COLO829 (cell line): ENCODE measurements at places on chromosomes 7 and 10.

DNA sequence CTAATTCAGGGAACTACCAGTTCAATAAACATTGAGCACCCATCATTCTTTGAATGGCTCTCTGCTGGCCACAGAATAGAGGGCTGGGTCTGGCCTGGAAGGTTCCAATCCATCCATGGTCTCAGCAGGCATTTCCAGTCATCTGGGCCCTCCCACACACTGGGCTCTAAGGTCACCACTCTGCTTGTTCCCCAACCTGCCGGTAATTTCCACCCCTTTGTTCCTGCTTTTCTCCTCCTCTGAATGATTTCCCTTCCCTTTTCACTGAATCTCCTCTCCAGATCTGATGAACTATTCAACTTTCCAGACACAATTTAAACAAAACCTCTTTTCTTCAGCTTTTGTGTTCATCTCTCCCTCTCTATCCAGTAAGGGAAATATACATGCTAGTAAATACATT is 2.6 kb downstream of the BZW2 start:
- DNase-seq = peak; percentile 54

DNA sequence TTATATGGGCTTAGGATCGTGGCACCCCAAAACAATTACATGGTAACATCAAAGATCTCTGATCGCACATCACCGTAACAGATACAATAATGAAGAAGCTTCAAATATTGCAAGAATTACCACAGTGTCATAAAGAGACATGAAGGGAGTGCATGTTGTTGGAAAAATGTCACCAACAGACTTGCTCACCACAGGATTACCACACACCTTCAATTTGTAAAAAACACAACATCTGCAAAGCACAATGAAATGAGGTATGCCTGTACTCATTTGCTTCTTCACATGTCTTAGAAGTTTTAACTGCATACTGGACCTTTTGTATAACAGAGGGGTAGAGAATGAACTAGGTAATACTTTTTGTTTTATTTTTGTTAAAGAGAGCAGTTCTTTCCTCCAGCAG is 96.6 kb downstream of the TPST1 start:
- DNase-seq = no peak

DNA sequence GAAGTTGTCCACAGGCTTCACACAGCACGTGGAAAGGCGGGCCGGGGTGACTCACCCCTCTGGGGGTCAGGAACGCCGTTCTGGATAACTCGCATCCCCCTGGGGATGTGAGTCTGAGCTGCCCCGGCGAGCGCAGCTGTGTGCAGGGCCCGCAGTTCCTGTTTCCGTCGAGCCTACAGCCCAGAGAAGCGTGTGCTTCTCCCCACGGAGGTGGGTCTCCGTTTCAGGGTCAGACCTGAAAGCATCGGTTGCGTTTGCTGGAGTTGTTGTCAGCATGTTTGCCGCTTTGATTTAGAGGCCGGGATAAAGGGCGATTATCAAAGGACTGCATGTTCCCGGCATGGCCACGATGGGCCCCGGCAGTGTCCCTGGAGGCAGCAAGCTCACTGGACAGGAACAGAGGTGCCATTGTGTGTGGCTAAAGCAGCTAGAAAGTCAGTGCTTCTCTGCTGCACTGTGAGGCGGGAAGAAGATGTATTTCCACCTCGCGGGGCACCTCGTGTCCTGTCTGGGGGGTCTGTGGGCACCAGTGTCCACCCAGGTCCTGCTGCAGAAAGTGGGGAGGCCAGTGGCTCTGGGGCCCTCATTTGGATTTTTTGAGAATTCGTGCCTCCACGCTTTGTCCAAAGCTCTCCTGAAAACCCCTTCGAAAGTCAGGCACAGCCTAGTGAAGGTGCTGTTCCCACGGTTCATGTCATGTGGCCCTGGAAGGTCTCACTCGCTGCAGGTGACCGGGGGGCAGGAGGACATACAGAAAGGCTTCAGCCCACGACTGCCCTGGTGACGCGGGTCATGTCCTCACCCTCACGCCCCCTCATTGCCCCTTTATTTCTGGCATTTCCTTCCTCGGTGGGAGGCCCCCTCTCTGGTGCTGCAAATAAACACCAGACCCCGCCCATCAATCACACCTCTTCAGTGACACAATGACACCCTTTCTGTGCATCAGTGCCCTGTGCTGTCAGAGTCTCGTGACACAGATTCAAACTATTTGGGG is 27.4 kb upstream of the GDI2 start:
- DNase-seq = peak; percentile 85

DNA sequence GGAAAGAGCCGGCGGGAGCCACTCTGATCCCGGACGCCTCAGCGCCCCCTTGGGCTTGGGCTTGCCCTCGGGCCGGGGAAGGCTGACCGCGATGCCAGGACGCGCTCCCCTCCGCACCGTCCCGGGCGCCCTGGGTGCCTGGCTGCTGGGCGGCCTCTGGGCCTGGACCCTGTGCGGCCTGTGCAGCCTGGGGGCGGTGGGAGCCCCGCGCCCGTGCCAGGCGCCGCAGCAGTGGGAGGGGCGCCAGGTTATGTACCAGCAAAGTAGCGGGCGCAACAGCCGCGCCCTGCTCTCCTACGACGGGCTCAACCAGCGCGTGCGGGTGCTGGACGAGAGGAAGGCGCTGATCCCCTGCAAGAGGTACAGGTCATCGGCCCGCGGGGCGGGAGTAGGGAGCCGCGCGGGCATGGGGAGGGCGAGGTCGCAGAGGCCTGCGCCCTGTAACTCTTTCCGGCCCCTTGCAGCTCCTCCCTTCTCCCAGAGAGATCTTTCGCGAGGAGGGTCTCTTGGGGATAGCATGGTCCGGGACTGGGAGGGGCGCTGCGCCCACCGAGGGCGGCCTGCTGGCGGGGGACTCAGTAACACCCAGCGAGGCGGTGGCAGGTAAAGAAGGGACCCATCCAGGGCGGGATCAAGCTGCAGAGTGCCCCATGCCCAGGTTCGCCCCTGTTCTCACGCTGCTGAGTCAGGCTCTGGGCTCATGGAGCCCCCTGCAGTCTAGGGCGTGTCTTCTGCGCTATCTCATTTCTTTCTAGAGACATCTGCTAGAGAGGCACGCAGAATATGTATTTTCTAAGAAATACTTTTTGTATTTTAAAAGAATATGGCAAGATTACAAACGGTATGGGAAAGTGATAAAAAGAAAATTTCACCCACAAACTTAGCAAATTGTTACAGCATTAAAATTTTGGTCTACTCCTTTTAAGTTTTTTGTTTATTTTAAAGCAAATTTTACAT is 687 bp downstream of the EPDR1 start:
- no peak for DNase-seq

- no peak for DNase-seq
Measured at GRCh38 chr7:141291541-141291940, 217.7 kb downstream of the TMEM178B start.

DNA sequence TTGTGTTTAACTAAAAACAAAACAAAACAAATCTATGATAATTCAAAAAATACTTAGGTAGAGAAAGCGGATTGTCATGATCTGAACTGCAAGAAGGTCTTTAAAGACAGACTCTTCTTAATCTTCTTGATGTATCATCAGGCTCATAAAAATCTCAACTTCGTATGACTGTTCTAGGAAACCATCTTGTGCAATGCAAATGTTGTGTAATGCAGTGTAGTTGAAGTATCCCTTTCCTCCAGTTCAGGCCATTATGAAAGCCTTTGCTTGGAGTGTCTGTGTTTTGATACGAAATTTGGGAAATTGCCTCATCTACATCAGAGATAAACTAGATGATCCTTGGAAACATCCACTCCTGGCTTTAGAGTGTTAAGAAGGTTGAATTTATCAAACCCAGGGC is 30.9 kb downstream of the CDK1 start:
- no peak for DNase-seq

DNA sequence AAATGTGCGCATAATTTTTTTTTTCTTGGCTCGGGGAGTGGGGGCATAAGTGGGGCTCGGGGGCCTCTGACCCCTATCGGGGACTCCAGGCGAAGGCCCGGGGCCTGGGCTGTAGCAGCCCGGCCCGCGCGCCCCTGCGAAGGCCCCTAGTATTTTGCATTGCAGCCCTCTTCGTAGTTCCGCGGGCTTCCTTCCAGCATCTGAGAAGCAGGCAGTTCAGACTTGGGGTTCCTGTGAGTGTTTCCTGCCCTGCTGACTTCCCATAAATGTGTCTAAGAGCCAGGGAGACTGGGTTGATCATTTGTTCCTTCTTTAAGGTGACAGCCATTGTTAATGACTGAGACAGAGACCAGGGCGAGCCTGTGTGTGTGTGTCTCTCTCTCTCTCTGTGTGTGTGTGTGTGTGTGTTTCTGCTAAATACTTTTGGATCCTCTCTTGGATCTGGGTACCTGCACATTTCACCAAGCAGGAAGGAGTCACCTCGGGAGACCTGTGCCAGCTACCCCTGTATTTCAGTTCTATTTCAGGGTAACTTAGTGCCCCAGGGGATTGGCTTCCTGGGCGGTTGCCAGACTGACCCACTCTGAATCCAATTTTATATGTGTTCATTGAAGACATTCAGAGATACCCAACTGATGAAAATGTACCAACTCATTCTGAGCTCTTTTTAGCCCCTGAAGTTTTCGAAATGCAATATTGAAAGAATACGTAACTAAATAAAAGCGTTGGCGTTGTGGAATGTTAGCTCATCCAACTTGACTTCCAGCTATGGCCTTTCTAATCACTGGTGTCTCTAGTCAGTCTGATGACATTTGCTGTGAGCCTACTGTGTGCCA is 805 bp downstream of the MSRB2 start:
- no peak for DNase-seq

GRCh38 chr10:76415554-76415953 is 984.1 kb downstream of the LRMDA start:
- no peak for DNase-seq

DNA sequence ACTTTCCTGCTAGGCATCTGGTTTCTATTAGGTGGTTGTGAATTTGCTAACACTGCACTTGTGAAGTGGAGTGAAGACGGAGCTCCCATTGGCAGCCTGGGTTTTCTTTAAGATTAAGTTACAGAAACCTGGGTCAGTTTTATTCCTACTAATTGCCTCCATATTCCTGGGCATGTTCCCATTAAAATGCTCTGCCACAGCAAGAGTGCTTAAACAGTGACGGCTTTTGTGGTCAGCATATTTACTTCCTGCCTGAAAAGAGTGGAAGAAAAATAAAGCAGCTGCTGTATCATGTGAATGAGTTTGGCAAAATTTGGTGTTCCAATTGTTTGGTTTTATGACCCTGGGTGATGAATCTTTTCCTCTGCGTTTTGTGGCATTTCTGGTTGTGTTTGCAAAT is 96.9 kb upstream of the PLXDC2 start:
- DNase-seq = no peak

GRCh38 chr10:124480860-124481259 is 19.2 kb downstream of the LHPP start:
- DNase-seq = no peak
